Memory B cell (primary cell): ENCODE measurements at places on chromosomes 13 and 19.

GRCh38 chr13:91406619-91407018, 8.2 kb downstream of the GPC5 start:
- H3K36me3 ChIP-seq, result peaks cover 2% of the 10 kb centered on the region
- peaks cover 4% of the 10 kb centered on the region for H3K27me3 ChIP-seq
- peaks cover 7% of the 10 kb centered on the region for H3K4me1 ChIP-seq
- DNase-seq, result peak; percentile 19
- H3K4me3 ChIP-seq, result no peak overlapping the region
- no peak overlapping the region for H3K27ac ChIP-seq

GRCh38 chr19:21233691-21234090, 91.9 kb downstream of the ZNF431 start:
- H3K36me3 ChIP-seq, result peaks cover 7% of the 10 kb centered on the region
- no peak overlapping the region for H3K27ac ChIP-seq
- H3K4me3 ChIP-seq, result no peak overlapping the region
- no peaks in the 10 kb centered on the region for H3K27me3 ChIP-seq
- no peaks in the 10 kb centered on the region for H3K4me1 ChIP-seq

GRCh38 chr19:55537741-55538111, 793 bp upstream of the SBK2 start:
- no peak for DNase-seq
- H3K27me3 ChIP-seq, result peaks cover 10% of the 10 kb centered on the region
- no peaks in the 10 kb centered on the region for H3K36me3 ChIP-seq
- H3K27ac ChIP-seq, result no peak overlapping the region
- H3K4me1 ChIP-seq, result no peaks in the 10 kb centered on the region

DNA sequence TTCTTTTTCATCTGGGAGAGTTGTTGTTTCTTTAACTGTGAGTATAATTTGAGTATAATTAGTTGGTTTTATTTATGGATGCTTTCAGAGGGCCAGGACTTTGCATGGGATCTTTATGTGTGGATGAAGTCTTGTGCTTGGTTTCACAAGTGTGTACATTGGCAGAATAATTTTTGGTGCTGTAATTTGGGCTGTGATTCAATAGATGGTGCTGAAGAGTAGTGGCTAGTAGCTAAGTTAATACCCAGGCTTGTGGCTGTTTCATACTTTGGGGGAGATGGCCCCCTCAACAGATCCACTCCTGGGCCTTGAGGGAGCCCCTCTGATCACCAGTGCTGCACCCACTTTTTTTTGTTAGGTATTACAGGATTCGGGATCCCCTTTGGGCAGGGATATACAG, 1142.4 kb downstream of the SLITRK1 start:
- no peaks in the 10 kb centered on the region for H3K27me3 ChIP-seq
- no peak overlapping the region for H3K4me3 ChIP-seq

DNA sequence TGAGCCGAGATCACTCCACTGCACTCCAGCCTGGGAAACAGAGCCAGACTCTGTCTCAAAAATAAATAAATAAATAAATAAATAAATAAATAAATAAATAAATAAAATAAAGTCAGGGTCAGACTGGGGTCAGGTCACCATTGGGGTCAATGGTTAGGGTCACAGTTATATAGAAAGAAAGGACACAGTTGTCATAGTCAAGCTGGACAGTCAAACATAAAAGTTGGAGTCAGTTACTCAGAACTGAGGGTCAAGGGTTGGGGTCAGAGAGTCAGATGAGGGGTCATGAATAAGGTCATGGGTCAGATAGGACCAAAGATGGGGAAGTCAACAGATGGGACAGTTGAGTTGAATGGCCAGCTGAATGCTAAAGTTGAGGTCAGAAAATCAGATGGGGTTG, 16.7 kb upstream of the EPOR start:
- no peak overlapping the region for H3K4me3 ChIP-seq
- H3K27ac ChIP-seq, result no peak overlapping the region
- no peaks in the 10 kb centered on the region for H3K36me3 ChIP-seq
- DNase-seq, result no peak
- peaks cover 3% of the 10 kb centered on the region for H3K4me1 ChIP-seq

GRCh38 chr19:55341171-55341588, 1.5 kb downstream of the KMT5C start:
- H3K4me1 ChIP-seq, result peaks cover 23% of the 10 kb centered on the region
- peak overlapping the region; percentile 95 for H3K4me3 ChIP-seq
- H3K27ac ChIP-seq, result peak overlapping the region; percentile 98
- peaks cover 3% of the 10 kb centered on the region for H3K36me3 ChIP-seq
- H3K27me3 ChIP-seq, result peaks cover 15% of the 10 kb centered on the region

DNA sequence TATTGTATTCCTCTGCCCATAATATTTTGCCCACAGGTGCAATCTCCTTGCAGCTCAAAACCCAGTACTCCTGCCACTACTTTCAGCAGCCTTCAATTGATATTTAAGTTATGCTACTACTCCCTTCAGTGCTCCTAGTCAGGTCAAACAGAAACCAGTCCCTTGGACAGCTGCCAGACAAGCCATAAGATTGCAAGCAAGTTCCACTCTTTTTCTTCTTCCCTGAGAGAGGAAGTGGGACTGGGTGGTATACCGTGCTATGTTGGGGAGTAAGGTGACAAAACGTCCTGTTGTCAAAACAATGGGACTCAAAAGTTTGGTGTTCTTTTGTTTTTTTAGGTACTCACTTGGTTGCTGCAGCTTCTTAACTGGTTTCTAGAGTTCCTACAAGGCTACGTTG, 63.1 kb upstream of the FRY start:
- peak overlapping the region; percentile 99 for H3K27ac ChIP-seq
- H3K36me3 ChIP-seq, result peaks cover 6% of the 10 kb centered on the region
- peaks cover 24% of the 10 kb centered on the region for H3K4me1 ChIP-seq
- no peak for DNase-seq
